T-helper 9 cell (primary cell): ENCODE measurements at places on chromosomes 6 and 20.

DNA sequence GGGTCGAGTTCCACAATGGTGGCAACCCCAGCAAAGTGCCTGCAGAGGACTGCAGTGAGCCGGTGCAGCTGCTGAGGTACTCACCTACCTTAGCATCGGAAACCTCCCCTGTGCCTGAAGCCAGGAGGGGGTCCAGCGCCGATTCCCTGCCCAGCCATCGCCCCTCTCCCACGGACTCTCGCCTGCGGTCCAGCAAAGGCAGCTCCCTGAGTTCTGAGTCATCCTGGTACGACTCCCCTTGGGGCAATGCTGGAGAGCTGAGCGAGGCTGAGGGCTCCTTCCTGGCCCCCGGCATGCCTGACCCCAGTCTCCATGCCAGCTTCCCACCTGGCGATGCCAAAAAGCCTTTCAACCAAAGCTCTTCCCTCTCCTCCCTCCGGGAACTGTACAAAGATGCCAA lies 134.1 kb upstream of the CLDN20 start:
- no peak for DNase-seq

- no peak for DNase-seq
Measured at GRCh38 chr20:45639687-45640086, 8.6 kb upstream of the WFDC9 start.

- peak; percentile 29 for DNase-seq
Measured at GRCh38 chr6:36593569-36594028, 563 bp upstream of the SRSF3 start.

- DNase-seq: no peak
Measured at GRCh38 chr6:13441778-13442177, 45.6 kb downstream of the GFOD1 start.

DNA sequence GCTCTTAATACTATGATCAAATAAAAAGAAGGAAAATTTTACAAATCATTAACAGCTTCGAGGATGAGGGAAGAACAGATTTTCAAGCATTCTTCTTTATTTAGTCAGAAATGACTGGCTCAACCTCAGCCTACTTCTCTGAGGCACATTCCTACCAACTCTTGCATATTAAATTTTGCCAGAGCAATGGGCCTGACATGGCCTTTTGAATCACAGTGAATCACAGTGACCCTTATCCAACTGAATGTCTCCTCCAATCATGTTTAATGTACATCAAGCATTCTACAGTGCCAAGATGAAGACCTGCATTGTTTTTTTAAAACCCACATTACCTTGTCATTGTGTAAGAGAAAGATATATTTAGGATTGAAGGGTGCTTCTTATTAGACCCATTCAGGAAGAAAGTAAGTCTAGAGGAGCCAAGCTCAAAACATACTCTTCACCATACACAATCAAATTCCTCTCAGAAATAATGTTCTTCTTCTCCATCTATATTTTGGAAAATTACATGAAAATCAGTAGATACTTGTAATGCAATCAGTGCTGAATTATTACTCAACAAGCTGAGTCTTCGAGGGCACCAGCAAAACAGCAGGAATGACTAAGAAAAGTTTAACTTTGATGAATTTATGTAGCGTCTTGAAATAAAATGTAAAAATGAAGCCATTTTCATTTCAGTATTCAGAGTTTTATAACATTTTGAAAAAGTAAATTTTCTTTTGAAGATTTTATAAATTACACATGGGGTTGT lies 44.1 kb upstream of the MOXD1 start:
- no peak for DNase-seq

- DNase-seq: no peak
Measured at GRCh38 chr6:87196275-87196842, 41.0 kb downstream of the ZNF292 start.

- DNase-seq: no peak
Measured at GRCh38 chr20:35055445-35056276, 36.9 kb downstream of the TRPC4AP start.

GRCh38 chr20:58210398-58210747 lies 18.1 kb downstream of the ANKRD60 start:
- DNase-seq: no peak

GRCh38 chr6:93792746-93793145 lies 373.4 kb upstream of the EPHA7 start:
- no peak for DNase-seq

GRCh38 chr6:33093855-33094254 lies 18.1 kb downstream of the HLA-DPB1 start:
- DNase-seq: no peak

- DNase-seq: no peak
Measured at GRCh38 chr6:89843070-89843469, 13.4 kb downstream of the CASP8AP2 start.

GRCh38 chr6:22873513-22874136 lies 304.3 kb downstream of the HDGFL1 start:
- DNase-seq: no peak

GRCh38 chr6:168671028-168671862 lies 230.3 kb downstream of the SMOC2 start:
- DNase-seq: no peak

- DNase-seq: no peak
Measured at GRCh38 chr6:73956305-73956704, 260.3 kb downstream of the CD109 start.

- DNase-seq: no peak
Measured at GRCh38 chr6:30932665-30933365, 845 bp upstream of the SFTA2 start.

DNA sequence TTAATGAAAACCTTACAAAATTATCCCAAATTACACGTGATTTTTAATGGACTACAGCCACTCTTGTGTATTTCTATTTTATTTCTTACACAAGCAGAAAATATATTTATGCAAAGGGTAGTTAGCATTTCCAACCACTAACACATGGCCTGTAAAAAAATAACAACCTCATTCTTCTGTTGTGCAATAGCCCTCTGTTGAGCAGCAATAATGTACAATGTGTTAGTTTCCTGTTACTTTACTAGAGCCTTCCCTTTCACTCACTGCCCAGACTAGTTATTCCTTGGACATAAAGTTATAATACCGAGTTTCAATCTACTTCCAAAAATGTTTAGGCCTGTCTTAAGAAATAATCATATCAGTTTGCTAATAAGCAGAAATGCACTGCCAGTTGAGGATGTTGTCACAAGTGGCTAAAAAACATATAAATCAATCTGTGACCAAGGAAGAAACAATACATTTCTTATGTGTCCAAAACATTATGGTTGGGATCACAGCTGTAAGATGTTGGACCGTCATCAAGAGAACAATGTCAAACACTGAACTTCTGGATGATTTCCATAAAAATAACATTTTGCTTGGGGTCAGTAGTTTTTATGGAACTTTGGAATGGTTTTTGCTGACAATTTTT lies 73.6 kb upstream of the RNF146 start:
- no peak for DNase-seq

- DNase-seq: no peak
Measured at GRCh38 chr6:150133686-150134085, 9.2 kb upstream of the PPP1R14C start.

GRCh38 chr6:135148889-135149288 lies 32.2 kb upstream of the MYB start:
- DNase-seq: no peak

DNA sequence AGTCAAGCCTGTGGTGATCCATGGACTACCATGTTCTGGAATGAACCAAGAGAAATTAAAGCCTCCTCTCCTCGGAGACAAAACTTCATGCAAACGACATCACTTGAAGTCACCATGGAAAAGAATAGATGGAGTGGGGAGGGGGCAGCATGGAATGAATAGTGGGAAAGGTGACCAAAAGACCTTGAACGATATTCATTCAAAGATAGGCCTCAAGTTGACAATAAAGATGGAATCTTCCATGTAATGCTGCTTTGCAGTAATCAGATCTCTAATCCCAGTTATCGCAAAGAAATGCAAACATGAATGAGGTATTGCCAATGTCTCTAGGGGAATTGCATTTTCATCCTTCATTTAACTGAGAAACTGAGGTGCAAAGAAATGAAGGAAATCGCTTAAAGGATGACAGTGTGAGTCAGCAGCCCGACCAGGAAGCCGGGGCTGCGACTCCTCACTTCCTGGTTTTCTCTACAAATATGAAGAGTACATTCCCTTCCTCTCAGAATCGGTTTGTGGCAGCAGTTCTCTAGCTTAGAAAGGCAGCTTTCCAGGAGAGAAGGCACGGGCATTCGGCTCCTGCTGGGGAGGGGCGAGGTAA lies 65.6 kb upstream of the RREB1 start:
- DNase-seq: no peak
